Activated CD4-positive, alpha-beta T cell treated with anti-CD3 and anti-CD28 coated beads for 1 hour (primary cell): ENCODE measurements at places on chromosomes 4 and X.

GRCh38 chr4:139085141-139085540, 69.6 kb downstream of the NOCT start:
- DNase-seq: no peak

GRCh38 chr4:23686169-23686897, 203.5 kb downstream of the PPARGC1A start:
- no peak for DNase-seq

GRCh38 chr4:182215148-182215547, 28.1 kb upstream of the TENM3 start:
- DNase-seq: no peak

DNA sequence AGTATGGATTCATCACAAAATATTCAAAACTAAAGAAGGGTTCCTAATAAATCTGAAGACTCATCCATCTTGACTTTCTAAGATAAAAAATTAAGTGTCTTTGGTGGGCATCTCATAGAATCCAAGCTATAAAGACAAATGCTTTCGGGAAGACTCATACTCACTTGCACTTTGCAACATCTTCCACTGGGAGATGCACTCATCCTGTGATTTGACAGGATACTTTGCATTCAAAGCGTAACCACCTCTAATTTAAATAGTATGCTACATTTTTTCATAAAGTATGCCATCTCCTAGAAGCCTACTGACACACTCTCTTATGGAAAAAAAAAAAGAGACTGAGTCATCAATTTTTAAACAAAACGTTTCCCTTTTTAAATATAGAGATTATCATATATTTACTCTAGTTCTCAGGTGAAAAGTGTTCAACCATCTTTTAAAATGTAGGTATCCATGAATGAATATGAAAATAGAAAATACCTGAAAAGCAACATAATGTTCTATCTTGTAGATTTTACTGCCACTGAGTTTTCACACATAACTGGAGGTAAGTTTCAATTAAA, 119.6 kb downstream of the KLHL13 start:
- no peak for DNase-seq

- DNase-seq: no peak
Observed at GRCh38 chr4:168550064-168550766, 53.4 kb downstream of the PALLD start.

GRCh38 chrX:32847921-32848320, 363.4 kb downstream of the DMD start:
- DNase-seq: no peak

DNA sequence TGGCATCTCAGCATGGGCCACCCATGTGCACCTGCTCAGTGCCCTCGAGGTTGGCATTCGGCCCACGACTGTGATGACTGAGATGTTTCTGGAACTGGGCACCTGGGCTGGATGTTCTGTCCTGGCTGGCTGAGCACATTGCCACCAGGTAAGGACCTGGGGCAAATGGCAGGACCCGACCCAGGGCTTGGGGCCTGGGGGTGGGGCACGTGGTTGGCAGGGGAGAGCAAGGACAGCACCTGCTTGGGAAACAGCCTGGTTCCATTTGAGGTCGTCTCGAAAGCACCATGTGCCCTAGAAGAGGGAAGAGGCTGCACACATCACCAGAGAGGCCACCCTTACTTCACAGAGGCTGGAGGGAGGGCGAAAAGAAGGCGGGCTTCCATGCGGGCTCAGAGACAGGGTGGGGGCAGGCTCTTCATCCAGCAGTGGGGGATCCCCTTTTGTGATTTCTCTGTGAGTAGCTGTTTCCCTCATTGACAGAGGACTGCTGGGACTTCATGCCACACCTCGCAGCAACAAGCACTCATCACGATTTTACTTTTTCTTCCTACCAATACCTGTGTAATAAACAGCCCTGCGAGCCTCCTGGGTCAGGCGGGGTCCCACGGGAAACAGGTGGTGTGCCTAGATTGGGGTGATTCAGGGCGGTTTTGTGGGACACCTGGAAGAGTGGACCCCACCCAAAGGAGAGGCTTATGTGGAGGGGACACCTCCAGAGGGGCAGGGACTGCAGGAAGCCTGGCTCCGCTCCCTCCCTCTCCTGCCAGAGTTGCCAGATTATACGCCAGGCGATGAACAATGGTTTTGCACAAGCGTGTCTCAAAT, 12.0 kb downstream of the TMEM187 start:
- DNase-seq: no peak

- DNase-seq: no peak
Observed at GRCh38 chr4:2686379-2687265, 69.5 kb downstream of the TNIP2 start.

DNA sequence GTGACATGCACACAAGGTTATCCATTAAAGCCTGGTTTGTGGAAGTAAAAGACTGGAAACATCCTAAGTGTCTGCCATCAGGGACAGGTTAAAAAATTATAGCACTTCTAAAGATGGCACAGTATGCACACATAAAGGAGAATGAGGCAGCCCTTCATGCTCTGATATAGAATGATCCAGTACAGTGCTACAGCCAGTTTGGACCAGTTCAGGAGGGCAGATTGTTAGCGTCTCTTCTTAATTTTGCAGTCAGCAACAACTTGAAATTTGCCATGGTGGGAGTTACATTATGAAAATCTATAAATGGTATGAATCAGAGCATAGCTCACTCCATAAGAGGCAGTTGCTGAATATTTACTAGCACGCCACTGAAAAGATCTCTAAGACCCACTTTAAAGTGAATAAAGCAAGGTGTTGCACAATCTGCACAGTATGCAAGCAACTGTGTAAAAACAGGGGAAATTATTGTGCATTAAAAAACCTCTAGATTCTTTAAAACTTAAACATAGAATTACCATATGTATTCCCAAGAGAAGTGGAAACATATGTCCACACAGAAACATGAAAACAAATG, 20.3 kb upstream of the SOD3 start:
- no peak for DNase-seq

- no peak for DNase-seq
Observed at GRCh38 chr4:94758141-94758699, 465 bp downstream of the BMPR1B start.

DNA sequence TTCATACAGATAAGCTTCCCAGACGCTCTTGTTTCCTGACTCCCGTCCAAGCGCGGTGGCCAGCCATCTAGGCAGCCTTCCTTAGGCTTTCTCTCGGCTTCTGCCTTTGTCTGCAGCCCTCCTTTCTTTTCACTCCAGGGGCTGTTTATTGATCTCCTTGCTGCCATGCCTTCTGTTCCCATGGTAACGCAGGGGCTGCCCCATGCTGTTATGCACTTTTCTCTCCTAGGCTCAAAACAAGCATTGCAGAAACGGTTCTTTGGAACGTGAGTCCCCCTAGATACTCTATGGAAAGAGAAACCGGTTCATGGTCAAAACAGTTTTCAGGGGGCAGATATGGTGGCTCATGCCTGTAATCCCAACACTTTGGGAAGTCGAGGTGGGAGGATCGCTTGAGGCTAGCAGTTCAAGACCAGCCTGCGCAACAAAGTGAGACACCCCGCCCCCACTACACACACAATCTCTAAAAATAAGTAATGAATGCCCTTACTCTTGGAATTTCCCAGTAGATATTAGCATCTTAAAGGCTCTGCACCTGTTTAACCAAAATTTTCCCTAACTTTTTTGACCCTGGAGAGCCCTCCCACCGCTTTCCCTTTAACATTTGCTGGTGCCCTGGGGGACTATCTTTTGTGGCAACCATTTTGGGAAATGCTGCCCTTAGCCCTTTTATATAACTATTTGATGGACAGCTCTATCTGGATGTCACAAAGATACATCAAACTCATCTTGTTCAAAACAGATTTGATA, 53.9 kb upstream of the ZNF157 start:
- DNase-seq: no peak

- no peak for DNase-seq
Observed at GRCh38 chr4:56475917-56476316, 8.5 kb downstream of the SRP72 start.

DNA sequence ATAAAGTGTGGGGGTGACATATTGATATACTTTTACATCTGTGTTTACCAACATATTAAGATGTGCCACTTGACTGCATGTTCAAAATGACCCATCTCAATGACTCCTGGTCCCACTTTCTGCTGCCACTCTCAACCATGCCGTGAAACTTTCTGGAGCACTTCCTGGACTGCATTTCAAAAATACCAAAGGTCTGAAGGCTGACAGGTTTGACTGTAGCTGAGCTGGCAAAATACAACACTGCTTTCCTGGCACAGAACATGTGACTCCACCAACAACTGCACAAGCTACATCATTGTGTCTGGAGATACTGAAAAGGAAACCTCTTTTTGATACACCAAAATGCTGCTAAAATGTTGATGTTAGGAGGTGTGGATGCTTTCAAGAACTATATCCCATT, 184.8 kb downstream of the UNC5C start:
- no peak for DNase-seq

GRCh38 chrX:3295731-3296130, 50.7 kb downstream of the MXRA5 start:
- DNase-seq: no peak

DNA sequence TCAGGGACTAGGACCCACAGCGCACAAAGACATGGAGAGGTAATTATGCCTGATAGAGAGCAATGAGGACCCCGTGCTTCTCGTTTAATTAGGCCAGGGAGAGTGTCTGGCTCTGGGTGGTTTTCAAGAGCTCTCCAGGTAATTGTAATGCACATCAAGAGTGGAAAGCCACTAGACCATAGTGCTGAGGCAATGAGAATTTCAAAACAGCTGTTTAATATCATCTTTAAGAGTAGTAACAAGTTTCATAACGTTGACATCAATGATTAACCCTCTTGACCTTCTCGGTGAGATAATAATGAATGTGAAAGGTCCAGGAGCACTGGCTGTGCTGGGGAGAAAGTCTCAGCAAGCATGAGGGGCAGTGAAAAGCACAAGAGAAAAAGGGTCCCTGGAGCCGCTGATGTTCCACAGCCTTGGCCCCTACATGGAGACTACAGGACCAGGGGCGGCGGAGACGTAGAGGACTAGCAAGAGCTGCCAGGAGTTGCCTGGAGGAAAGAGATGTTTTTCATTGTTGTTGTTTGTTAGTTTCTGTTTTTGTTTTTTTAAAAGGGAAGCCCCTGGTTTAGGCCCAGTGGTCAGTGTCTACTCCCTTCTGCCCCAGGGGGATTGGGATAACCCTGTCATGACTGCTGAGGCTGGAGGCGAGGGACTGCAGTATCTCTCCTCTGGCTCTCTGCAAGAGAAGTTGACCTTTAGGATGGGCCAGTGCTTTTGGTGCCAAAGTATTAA, 14.8 kb upstream of the CXCR3 start:
- no peak for DNase-seq

DNA sequence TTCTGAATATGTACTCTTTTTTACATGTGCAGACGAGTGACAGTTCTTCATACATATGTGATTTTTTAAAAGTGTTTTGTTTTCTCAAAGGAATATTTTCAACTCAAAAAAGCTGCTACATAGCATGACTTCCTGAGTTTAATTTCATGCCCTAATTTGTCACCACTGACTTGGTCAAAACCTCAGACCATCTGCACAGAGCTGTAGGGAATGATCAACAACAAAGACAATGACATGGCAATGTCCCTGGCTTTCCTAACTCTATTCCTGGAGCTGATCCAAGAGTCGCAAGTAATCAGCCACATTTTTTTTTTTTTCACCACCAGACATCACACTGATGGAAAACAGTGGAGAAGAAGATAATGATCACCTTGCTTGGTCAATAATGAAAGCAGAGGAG, 97.7 kb downstream of the TMA16 start:
- no peak for DNase-seq

- no peak for DNase-seq
Observed at GRCh38 chr4:71487344-71487920, 148.6 kb downstream of the SLC4A4 start.

DNA sequence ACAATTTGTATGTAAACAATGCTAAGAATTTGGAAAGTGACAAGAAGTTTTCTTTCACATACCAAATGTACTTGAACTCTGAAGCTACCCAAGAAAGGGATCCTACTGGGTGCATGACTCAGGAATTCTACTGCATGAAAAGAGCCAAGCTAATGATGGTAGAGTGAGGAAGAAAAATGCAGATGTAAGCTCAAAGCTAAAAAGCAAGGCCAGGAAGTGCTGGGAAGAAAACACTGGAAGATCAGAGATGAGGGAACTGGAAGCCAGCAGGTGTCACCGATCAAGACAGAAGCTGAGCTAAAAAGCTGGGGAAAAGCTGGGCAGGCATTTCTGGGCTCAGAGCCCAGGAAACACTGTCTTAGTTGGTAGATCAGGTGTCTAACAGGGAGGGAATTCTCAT, 449.1 kb downstream of the NKX6-1 start:
- DNase-seq: no peak

- no peak for DNase-seq
Observed at GRCh38 chr4:36734334-36734733, 452.9 kb downstream of the DTHD1 start.

- no peak for DNase-seq
Observed at GRCh38 chr4:6546681-6547447, 28.1 kb upstream of the MAN2B2 start.

DNA sequence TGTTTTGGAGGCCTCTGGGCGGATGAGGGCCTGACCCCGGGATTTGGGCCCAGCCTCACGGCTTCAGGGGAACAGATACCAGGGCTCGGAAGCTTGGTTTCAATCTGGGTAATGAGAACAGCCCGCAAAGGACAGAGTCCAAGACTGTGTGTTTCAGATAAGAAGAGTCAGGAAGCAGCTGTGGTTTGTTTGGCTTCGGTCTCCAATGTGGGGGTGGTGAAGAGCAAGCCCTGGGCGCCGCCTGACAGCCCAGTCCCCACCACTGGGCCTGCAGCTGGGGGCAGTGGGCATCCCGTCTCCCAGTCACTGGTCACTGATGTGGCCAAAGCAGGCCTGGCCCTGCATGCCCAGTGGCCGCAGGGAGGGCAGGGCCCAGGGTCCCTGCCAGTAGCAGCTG, 9.1 kb downstream of the WFS1 start:
- DNase-seq: no peak

- DNase-seq: no peak
Observed at GRCh38 chr4:8747467-8748235, 124.0 kb downstream of the HMX1 start.

- DNase-seq: no peak
Observed at GRCh38 chr4:174882317-174882992, 35.7 kb upstream of the ADAM29 start.

GRCh38 chr4:190014771-190015537, 12.1 kb downstream of the FRG2 start:
- DNase-seq: no peak

DNA sequence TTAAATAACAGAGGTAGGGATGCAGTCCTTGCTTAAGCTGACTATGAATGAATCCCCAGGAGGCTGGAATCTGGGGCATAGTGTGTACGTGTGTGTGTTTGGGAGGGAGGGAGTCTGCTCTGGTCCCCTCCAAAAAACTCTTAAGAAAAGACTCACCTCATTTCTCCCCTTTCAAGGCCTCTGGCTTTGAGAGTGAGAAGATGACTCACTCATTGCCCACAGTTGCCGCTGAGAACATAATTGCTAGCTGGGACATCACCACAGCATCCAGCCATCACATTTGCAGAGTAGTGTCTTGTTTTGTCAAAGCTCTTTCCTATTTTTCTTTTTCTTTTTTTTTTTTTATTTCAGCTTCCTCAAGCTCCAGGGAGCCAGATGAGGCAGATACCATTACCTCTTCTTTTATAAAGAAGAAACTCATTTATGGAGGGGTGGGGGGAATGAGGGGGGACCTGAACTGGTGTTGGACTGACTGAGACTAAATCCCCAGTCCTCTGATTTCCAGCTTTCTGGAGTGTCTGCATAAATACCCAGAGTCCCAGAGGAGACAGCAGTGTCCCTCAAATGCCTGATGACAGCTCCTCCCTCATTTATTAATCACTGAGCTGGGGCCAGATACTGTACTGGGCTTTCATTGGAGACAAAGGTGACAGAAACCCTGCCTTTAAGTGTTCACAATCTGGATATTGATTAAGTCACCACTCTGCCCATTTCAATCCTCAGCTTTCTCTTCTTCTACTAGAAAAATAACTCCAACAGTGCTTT, 61.9 kb upstream of the LAS1L start:
- peak; percentile 40 for DNase-seq
